ENCODE measurements at places on chromosomes 1 and 21.

- no peak for DNase-seq
Measured at GRCh38 chr1:159162516-159163265, 8.7 kb upstream of the CADM3 start.

- DNase-seq = no peak
Measured at GRCh38 chr1:212234431-212235395, 50.5 kb upstream of the PPP2R5A start.

DNA sequence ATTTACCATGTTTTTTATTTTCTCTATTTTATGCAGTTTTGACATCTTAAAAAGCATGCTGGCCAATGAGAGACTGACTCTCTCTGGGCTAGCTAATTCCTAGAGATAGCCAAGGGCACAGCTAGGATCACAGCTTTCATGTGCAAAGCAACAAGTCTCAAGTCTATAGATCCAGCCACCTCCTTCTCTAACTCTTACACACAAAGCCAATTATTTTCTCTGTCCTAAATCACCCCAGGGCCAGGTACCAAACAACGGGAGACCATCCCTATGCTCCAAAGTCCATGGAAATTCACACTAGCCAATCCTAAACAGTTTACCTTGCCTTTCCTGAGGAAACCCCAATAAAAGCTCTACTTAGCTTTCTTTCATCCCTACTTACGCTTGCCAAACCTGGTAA is 38.0 kb downstream of the ARHGAP29 start:
- DNase-seq = no peak

- no peak for DNase-seq
Measured at GRCh38 chr1:232590744-232591082, 39.2 kb downstream of the SIPA1L2 start.

- no peak for DNase-seq
Measured at GRCh38 chr1:81559662-81560350, 240.9 kb upstream of the ADGRL2 start.

DNA sequence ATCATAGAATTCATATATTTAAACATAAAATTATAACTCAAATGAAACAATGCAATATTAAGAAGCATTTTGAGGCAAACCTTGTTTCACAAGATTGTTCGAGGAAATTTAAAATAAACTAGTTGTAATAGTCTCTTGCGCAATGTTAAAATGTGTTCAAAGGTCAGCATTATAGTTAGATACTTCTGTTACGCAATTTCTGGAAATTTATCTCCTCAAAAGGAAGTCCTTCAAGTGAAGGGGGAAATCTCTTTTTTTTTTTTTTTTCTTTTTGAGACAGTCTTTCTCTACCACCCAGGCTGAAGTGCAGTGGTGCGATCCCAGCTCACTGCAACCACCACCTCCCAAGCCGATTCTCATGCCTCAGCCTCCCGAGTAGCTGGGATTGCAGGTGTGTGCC is 52.1 kb downstream of the FMO4 start:
- DNase-seq = no peak

DNA sequence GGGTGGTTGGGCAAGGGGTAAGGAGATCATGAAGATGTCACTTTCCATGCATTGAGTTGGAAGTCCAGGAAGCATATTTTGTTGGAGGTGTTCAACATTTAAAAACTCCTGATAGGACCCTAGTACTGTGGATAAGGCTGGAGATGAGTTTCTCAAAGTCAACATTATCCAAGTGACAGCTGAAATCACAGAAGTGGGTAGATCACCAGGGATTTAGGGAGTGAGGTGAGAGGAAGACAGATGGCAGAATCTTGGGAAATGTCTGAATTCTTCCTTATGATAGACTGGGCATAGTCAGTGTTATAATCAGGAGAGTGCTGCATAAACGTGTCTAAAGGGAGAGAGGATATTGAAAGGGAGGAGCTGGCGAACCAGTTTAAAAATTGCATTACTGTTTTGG is 5.3 kb upstream of the RASAL2 start:
- DNase-seq = no peak

- no peak for DNase-seq
Measured at GRCh38 chr1:228748431-228748830, 13.2 kb downstream of the RHOU start.

DNA sequence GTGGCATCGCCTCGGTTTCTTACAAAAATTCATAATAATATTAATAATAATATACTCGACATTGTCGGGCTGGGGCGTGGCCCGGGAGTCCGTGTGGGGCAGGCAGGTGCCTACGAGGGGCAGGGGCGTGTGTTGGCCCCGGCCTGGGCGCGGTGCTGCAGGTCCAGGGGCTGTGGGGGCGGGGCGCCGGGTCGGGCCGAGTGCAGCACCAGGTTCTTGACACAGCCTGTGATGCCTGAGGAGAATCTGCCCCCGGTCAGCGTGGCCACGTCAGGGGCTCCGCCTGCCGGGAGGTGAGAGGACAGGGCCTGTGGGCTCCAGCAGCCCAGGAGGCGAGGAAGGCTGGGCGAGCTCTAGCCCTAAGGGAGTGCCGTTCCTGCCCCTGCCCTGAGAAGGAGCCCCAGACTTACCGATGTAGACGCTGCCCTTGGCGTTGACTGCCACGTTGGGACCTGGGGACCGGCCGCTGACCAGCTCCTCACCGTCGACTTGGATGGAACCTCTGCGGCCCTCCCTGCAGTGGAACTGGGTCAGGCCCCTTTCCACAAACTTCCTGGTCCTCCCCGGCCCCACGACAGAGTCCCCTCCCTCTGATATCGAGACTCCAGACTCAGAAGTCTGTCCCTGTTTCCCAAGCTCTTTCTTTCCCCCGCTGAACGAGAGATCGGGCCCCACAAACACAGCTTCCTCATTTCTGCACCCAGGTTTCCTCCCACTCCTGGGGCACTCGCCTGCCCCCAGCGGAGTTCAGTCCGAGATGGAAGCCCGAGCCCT is 11.3 kb downstream of the LDLRAD2 start:
- DNase-seq = no peak

- DNase-seq = no peak
Measured at GRCh38 chr1:89710498-89711139, 77.7 kb downstream of the LRRC8C start.

- DNase-seq = no peak
Measured at GRCh38 chr1:14620941-14621340, 22.5 kb downstream of the KAZN start.

- DNase-seq = no peak
Measured at GRCh38 chr1:213393860-213394259, 342.8 kb downstream of the RPS6KC1 start.

- DNase-seq = no peak
Measured at GRCh38 chr1:156428746-156429288, 59.8 kb downstream of the RHBG start.

- DNase-seq = no peak
Measured at GRCh38 chr1:202121006-202121405, 1.7 kb upstream of the GPR37L1 start.

GRCh38 chr1:46517932-46518498 is 28.4 kb downstream of the DMBX1 start:
- DNase-seq = no peak

GRCh38 chr1:178093494-178093950 is 382 bp upstream of the RASAL2 start:
- peak; percentile 58 for DNase-seq

GRCh38 chr1:16967095-16967575 is 13.3 kb downstream of the MFAP2 start:
- DNase-seq = no peak

DNA sequence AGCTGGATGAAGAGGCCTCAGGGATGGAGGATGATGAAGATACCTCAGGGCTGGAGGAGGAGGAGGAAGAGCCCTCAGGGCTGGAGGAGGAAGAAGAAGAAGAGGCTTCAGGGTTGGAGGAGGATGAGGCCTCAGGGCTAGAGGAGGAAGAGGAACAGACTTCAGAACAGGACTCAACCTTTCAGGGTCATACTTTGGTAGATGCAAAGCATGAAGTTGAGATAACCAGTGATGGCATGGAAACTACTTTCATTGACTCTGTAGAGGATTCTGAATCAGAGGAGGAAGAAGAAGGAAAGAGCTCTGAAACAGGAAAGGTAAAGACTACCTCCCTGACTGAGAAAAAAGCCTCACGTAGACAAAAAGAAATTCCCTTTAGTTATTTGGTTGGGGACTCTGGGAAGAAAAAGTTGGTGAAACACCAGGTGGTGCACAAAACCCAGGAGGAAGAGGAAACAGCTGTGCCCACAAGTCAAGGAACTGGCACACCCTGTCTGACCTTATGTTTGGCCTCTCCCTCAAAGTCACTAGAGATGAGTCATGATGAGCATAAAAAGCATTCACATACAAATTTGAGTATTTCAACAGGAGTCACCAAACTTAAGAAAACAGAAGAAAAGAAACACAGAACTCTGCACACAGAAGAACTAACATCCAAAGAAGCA is 15.4 kb downstream of the L1TD1 start:
- DNase-seq = no peak

DNA sequence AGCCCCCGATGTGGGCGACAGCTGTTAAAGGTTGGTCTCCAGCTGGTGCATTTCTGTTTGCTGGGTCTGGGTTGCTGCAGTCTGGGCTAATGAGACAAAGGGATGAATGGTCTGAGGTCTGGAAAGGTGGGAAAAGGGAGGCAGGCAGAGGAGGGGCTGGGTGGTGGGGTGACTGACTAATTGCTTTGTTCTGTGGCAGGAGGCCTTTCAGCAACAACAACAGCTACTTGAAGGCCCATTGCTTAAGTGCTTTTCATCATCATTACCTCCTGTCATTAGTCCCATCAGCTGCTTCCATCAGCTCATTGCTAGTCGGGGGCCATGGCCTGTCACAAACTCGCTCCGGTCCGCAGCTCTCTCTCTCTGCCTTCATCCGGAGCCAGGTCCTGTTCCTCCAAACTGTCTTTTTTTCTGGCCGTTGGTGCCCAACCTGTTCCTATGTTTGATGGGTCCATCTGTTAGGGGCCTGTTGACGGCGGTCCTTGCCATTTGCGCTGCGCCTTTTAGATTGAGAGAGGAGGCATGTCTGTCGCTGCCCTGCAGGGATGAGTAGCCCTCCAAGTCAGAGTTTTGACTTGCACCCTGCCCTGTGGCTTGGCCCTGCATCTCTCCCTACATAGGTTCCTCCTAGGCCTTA is 105.6 kb upstream of the PLXNA2 start:
- no peak for DNase-seq

- DNase-seq = no peak
Measured at GRCh38 chr21:15276243-15276642, 211.4 kb upstream of the NRIP1 start.

DNA sequence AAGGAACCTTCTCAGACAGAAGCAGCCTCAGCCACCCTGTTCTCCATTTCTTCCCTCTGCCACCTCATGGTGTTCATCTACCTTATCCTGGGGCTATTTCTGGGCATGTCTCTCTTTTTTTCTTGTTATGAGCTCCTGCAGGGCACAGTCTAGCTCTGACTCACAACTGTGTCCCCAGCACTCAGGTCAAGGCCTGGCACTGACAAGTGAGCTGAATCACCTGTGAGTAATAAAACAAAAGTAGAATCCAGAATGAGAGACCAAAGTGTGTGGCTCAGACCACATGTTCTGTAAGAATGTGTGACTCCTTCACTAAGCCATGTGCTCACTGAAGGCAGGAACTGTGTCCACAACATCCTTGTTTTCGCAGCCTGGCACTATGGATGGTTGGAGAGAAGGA is 23.2 kb downstream of the C1orf94 start:
- DNase-seq = no peak

GRCh38 chr1:19514391-19514831 is 29.1 kb upstream of the CAPZB start:
- no peak for DNase-seq

- DNase-seq = no peak
Measured at GRCh38 chr1:19425646-19426239, 59.6 kb downstream of the CAPZB start.

GRCh38 chr1:185318431-185319138 is 1.5 kb upstream of the IVNS1ABP start:
- DNase-seq = no peak

- DNase-seq = no peak
Measured at GRCh38 chr1:55015123-55015522, 16.4 kb downstream of the BSND start.

DNA sequence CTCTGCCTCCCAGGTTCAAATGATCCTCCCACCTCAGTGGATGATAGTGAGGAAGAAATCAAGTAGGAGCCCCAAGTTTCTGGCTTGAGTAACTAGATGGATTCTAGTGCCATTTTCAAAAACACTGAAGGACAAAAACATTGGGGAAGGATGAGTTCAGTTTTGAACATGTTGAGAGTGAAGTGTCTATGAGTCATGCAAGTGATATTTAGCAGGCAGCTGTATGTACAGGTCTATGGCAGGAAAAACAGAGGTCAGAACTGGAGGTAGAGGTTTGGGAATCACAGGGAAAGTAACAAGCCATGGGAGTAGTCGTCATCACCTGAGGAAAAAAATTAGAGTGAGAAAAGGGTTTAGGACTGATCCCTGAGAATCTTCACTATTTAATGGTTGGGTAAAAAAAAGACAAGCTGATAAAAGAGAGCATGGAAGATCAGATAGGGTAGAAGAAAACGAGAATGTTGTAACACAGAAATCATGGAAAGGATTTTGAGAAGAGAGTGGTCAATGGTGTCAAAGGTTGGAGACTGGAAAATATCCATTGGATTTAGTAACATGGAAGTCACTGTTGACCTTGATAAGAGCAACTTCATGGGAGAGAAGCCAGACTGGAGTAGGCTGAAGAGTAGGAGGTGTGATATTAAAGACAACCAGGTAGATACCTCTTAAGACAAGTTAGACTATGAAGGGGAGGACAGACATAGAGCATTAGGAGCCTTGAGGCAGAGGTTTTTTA is 53.1 kb downstream of the DIPK1A start:
- DNase-seq = no peak

DNA sequence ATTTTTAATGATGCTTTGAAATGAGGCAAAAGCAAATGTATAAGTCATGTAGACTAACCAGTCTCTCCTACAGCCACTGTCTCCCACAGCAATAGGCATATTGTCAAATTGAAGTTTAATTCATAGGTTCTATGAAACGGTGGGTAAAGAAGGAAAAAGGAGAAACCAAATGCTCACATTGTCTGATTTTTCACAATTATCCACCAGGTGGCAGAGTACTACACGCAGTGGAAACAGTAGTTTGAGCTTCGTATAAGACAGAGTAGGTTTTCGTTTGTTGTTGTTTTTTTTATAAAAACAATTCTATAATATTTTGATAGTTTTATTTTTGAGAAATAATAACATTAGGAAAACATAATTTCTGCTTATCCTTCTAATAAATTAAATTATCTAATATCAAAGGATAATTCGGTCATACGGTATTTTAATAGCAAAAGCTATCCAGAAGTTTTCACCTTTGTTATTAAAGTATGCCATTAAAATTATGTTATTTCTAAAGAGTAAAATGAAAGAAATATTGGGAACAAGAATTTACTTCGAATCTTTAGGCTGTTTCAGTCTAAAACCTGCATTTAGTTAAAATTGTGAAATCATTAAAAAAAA is 39.1 kb downstream of the TYW3 start:
- no peak for DNase-seq

All from omental fat pad (tissue), 4 donors.